Activated T-helper 2 cell treated with anti-CD3 and anti-CD28 coated beads, Interferon-gamma antibody, Interleukin-2, Interleukin-4, amounts not matched to agents 10 μg/mL and 5 μg/mL and 100 μg/mL, durations not matched to agents 14 hours and 24 hours and 36 hours (primary cell): ENCODE measurements at places on chromosomes 16 and 17. TPM values are rescaled to one million over a fixed set of nuclear protein-coding genes. Genes with fewer than 3 reads are reported as not detected.

The OR4D1 gene
- 0.05 and 0.09 TPM in 2 replicates for total RNA-seq

The STH gene
- not detected in 2 replicates for total RNA-seq

The TBC1D3I gene
- 1.1 and 1.2 TPM in 2 replicates for total RNA-seq

The HYDIN gene
- not detected in 2 replicates for total RNA-seq

The TMC6 gene
- total RNA-seq: 240 and 241 TPM in 2 replicates

The EXOC3L1 gene
- 0.14 TPM in 1 of 2 replicates, not detected in the other for total RNA-seq

The MON1B gene
- 69.2 and 69.6 TPM in 2 replicates for total RNA-seq

The SLFN12L gene
- total RNA-seq: 37.8 and 41.9 TPM in 2 replicates

The CD300E gene
- total RNA-seq: not detected in 2 replicates

The NLRC5 gene
- total RNA-seq: 166 and 169 TPM in 2 replicates

The GPR142 gene
- not detected in 2 replicates for total RNA-seq

The FGF11 gene
- total RNA-seq: 4.8 and 6.1 TPM in 2 replicates

The NPB gene
- total RNA-seq: 0.28 and 0.39 TPM in 2 replicates

The DNAI2 gene
- total RNA-seq: 0.55 and 0.75 TPM in 2 replicates

The CNGB1 gene
- not detected in 2 replicates for total RNA-seq

The GAS7 gene
- total RNA-seq: 0.18 TPM in 1 of 2 replicates, not detected in the other

The BORCS6 gene
- total RNA-seq: 7.8 and 8.0 TPM in 2 replicates

The GFAP gene
- total RNA-seq: 0.34 TPM in 1 of 2 replicates, not detected in the other

The RAB26 gene
- 0.46 and 0.59 TPM in 2 replicates for total RNA-seq

The TBC1D3H gene
- total RNA-seq: not detected in 2 replicates

The CHD9NB gene
- total RNA-seq: 0.25 and 0.32 TPM in 2 replicates

The DVL2 gene
- 69.7 and 73.1 TPM in 2 replicates for total RNA-seq

The VAT1L gene
- not detected in 2 replicates for total RNA-seq

The DNASE1L2 gene
- total RNA-seq: 1.7 and 2.2 TPM in 2 replicates

The SERPINF2 gene
- 0.14 TPM in 1 of 2 replicates, not detected in the other for total RNA-seq

The NR1D1 gene
- total RNA-seq: 6.6 and 6.8 TPM in 2 replicates

The TPSAB1 gene
- total RNA-seq: not detected in 2 replicates

The CNTNAP4 gene
- total RNA-seq: not detected in 2 replicates
